EL (cell line): ENCODE measurements at places on chromosomes 13 and 19.

DNA sequence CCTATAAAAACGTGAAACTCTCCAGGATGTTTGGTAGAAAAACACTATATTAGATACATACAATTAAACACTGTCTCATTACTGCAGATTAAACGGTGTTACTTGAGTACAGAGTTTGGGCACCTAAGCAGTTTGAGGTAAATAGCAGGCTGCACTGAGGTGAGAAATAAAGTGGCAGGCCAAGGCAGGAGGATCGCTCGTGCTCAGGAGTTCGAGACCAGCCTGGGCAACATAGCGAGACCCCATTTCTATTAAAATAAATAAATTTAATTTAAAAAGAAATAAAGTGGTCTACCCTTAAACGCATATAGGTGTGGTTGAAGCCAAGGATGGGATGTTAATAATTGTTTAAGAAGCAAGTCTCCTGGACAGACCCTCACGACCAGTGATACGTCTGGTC lies 1.2 kb downstream of the PSPC1 start:
- no peak for DNase-seq

- peak; percentile 90 for DNase-seq
These were observed 7.3 kb downstream of the RPS16 start for GRCh38 chr19:39428283-39429112.

DNA sequence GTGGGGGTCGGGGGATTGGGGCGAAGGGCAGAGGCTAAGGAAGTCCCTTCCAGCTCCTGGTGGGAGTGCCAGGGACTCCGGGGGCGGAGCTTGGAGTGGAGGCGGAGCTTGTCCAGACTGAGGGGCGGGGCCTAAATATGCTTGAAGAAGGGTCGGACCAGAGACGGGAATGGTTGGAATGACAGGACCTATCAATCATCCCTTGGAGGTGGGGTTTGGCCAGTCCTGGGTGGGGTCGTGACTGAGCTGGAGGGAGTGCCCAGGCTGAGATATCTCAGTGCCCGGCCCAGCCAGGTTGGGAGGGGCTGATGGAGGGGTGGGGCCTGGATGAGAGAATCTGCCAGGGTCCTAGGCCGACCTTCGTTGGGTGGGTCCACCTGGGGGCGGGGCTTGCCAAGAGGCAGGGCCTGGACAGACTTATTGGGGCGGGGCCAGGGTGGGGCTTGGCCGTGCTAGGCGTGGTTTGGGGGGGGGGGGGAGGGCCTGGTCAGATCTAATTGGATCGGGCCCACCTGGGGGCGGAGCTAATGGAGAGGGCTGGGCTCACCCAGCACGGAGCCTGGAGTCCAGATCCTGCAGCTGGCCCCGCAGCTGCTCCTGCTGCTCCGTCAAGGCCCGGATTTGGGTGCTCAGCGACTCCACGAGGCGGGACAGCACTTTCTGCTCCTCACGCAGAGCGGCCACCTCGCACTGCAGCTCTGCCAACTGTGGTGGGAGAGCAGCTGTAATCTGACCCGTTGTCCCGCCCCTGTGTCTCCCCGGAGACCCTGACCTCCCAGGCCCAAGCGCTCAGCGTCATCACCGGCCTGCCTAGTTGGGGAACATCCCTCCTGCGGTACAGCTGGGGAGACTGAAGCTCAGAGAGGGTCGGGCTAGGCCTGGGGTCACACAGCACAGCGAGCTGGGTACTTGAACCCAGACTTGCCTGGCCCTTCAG lies 2.6 kb upstream of the WIZ start:
- peak; percentile 59 for DNase-seq

GRCh38 chr13:111429064-111429558 lies 108.7 kb downstream of the TEX29 start:
- peak; percentile 37 for DNase-seq

DNA sequence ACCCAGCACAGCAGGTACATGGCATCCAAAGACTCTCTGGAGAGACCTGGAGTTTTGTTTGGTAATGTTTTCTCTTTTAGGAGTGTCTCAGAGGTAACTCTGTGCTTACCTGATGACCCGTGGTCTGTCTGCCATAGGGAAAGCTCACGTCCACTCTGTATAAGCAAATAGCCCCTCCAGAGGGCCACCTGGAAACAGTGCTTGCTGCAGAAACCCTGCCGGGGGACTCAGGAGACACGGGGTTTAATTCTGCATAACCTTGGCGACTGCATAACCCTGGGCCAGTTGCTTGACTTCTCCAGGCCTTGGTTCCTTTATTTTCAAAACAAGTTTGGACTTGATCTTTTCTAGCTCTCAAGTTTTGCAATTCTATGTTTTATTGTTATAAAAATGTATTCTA lies 187.2 kb upstream of the SOX1 start:
- no peak for DNase-seq
